Ammon's horn (tissue), 1 donor: ENCODE measurements at places on chromosomes 5 and 9.

DNA sequence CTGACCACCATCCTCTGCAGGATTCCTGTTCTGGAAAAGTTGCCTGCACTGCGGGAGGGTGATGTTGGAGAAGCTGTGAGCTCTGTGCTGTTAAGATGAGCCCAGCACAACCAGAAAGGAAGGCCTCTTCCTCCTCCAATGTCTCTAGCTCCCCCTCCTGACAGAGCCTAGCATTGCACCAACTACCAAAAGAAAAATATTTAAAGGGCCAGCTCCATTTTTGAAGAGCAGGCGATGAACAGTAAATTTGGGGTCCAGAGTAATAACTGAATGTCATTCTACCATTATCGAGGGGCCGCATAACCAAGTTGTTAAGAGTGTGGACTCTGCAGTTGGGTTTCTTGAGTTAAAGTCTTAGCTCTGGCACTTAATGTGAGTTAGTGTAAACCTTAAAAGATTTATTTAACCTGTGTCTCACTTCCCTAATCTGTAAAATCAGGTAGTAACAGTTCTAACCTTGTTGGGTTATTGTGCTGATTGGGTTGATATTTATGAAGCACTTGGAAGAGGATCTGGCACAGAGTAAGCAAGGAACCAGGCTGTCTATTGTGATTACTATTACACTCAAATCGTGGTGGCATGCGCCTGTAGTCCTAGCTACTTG, 3.9 kb downstream of the TEX53 start:
- peak; percentile 84 for DNase-seq

DNA sequence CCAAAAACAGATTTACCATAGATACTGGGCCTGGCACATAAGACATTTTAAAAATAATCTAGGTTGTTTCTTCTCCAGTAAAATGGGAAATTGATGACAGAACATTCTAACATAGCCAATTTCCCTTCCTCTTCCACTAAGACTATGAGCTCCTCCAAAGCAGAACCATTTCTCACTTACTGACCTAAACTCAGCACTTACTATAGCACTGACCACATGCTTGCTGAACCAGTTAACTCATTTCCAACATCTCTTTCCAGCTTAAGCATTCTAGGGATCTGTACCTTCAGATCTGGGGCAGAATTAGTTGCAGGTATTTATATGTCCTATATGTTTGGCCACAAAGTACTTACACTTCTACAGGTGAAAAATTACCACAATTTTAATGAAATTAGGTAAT, 58.9 kb downstream of the TTC39B start:
- DNase-seq: no peak

DNA sequence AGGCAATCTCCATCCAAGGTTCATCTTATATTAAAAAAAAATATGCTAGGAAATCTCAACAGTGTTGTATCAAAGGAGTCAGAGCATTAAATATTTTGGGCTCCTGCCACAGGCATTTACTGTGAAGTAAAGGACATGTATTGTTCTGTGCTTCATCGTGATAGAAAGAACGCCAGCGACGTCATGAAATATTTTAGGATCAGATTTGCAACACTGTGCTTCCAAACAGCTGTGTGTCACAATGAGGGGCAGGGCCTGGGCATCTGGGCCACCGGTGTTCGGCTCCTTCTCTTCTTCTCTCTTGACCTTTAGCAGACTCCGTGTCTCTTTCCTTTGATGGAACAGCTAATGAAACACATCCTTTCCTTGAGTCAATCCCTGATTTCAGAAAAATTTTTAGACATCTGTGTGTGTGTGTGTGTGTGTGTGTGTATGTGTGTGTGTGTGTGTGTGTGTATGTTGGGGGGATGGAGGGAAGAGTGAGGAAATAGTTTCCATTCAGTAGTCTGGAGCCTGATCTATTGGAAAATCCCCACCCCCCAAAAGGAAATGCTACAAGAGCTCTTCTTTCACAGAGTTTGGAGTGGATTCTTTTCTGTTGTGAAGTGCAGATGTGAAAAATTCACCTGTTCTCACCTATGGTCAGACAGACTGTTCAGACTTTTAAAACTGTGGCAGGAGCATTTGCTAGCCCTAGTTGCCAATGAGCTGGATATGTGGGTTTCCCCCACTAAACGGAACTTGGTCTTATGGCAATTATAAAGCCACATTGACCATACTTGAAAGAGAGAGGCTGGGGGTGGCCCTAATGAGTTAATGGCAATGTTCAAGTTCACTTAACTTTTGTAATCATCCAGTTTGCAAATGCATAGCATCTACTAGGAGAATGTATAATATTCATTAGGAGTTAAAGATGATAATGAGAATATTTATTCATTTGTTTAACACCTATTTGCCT, 18.1 kb upstream of the TNC start:
- no peak for DNase-seq

DNA sequence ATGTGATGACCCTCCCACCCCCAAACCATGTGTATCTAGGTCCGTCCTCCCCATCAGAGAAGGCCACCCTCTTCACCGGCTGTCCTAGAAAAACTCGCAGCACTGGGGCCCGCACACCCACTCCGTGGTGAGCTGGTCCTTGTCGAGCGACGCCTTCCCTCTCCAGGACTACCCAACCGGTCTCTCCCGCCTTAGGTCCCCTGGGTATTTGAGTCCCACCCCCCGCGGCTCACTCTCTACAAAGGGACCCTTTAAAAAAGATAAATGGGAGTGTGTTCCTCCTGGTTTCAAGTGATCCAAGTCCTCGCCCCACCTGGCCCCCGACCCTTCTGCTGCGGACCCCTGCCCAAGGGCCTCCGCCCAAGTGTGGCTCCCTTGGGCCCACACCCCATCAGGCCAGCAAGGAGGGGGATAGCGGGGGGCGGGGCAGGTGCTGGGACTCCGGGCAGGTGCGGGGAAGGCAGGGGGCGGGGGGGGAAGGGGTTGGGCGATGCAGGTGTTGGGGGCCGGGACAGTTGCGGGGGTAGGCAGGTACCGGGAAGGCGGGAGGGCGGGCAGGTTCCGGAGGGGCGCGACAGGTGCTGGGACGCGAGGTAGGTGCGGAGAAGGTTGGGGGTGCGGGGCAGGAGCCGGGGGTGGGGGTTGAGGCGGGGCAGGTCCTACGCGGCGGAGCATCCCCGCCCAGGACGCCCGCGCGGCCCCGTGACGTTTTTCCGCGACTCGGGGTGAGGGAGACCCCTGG, 970 bp upstream of the ARRDC1 start:
- peak; percentile 25 for DNase-seq

DNA sequence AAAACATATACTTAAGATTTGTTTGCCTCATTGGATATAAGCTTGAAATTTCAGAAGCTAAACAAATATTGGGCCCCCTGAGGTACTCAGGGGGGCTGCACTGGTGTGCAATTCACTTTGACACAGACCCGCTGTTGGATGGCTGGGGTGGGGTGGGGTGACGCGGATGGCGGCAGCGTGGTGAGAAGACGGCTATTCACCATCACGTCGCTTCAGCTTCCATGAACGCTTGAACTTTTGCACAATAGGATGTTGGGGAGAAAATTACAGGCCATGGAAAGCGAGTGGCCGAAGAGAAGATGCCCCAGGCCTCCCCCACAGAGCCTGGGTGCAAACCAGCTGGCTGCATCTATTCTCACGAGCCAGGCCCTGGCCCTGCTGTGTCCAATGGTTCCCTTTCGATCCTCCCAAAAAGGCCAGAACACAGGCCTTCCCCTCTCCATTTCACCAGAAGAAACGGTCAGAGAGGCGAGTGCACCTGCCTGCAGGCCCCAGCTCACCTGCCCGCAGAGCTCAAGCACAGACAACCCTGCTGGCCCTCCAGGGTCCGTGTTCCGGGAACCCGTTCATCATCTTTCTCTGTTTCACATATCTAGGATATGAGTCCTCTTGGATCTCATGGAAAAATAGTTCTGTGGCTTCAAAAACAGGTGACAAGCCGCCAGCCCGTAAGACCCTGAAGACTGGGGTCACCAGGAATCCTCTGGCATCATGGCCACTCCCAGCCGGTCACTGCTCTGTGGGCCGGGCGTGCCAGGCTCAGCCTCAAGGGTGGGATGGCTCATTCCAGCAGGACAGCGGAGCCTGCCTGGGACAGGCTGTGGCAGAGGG, 46.8 kb upstream of the SARDH start:
- no peak for DNase-seq

GRCh38 chr5:152372875-152373274, 32.2 kb downstream of the NMUR2 start:
- DNase-seq: no peak

DNA sequence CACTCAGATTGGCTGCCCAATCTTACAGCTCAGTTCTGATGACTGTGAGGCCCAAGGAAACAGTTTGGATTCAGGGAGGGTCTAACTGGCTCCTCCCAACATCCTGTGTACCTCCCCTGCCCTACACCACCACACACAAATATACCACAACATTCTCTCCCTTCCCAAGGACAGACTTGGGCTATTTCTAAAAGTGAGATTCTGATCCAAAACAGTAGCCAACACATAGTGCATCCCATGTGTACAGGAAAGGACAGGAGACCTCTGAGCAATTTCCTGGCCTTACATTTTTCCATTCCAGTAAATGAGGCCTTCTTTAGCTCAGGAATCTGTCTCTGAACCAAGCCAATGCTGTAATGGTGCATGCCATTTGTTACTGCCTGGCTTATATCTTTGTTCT, 20.8 kb downstream of the ZNF366 start:
- no peak for DNase-seq

DNA sequence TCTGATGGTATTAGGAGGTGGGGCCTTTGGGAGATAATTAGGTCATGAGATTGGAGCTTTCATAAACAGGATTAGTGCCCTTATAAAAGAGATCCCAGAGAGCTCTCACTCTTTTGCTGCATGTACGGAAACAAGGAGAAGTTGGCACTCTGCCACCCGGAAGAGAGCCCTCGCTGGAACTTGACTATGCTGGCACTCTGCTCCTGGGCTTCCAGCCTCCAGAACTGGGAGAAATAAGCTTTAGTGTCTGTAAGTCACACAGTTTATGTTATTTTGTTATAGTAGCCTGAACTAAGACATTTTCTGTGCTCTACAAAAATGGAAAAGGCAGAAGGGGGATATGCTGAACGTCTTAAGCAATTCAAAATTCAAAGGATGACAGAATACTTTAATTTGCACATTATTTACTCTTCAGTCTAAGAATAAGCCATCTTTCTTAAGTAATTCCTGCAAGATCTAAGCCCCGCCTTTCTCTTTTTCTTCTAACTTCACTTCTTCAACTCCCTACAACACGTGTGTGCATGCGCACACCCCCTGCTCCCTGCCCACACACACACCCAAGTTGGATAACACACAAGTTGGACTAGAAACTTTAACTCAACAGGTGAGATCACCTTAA, 17.3 kb downstream of the NFIB start:
- DNase-seq: no peak

DNA sequence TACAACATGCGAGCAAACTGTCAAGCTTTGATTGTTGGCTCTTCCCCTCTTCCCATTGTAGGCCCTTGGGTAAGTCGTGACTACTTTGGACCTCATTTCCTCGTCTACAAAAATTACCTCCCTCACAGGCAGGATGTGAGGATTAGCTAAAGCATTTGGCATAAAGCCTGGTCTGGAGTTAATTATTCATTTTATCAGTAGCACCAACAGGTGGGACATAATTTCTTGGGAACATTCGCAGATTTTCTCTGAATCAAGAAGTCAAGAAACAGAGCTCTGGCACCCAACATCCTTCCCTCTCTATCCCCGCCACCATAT, 39.9 kb upstream of the SEMA6A start:
- no peak for DNase-seq

DNA sequence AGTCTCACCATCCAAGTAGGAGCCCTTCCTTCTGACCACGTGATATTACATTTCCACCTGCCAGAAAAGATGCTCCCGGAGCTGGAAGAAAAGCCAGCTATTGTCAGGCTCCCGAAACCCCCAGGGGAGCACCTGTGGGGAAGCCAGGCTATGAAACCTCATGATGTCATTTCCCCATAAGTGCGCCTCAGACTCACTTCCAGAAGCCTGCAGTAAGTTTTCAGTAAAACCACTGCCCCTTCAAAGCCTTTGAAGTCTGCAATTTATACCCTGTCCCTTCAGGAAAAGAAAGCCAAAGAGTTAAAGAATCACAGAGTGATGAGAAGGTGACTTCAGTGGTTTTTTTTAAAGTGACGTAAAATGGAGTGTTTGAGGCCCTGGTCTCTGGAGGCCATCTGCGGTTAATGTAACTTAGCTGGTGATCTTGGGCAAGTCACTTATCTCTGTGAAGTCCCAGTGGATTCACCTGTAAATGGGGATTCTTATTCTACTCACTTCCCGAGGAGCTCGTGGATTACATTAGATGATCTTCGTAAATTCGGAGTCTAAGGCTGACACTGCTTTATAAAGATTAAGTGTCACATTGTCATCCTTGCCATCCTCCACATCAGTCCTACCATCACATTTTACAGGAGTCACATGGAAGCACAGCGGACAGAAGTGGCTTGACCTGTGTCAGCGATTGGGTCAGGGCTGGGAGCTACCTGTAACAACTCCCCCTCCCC, 2.6 kb upstream of the SEMA6A start:
- DNase-seq: no peak

- DNase-seq: no peak
Measured at GRCh38 chr9:126988857-126989256, 74.3 kb downstream of the RALGPS1 start.

DNA sequence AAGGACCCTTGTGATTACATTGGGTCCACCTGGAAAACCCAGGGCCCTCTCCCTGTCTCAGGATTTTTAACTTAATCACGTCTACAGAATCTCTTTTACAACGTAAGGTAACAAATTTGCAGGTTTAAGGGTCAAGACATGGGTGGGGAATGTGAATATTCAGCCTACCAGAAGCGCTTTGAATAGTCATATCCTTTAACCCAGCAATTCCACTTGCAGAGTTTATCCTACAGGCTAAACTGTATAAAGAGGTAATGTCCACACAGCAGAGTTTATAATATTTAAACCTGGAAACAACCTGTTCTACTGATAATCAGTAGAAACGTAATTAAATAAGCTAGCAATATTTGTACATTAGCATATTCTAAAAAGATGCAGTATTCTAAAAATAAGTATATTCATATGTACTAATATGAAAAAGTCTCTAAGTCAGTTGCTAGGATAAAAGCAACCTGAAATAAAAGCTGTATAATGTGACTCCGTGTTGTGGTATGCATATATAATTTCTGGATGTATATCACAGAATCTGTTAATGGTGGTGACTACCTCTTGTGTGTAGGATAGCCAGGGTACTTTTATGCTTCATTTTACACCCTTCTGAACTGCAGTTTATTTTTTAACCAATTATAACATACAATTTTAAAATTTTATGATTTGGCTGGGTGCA, 14.1 kb upstream of the NIPAL4 start:
- DNase-seq: no peak
